Lung (tissue), 17 donors: ENCODE measurements at places on chromosomes 13 and 19. TPM values are rescaled to one million over a fixed set of nuclear protein-coding genes. Genes with fewer than 3 reads are reported as not detected.

The IFNL4 gene
- total RNA-seq: not detected

The GEMIN7 gene
- total RNA-seq: 18.7 TPM

The ZNF223 gene
- total RNA-seq: 5.6 TPM

The CALR3 gene
- not detected for total RNA-seq

The CYP2A6 gene
- 1.7 TPM for total RNA-seq
